CD8-positive, alpha-beta memory T cell (primary cell): ENCODE measurements at places on chromosomes 3 and 15.
A peak's percentile ranks its signal among the peaks of the same experiment; 100 is the strongest.

GRCh38 chr15:29061746-29062145 lies 176.0 kb downstream of the APBA2 start:
- no peak for DNase-seq

GRCh38 chr3:48268381-48268935 lies 27.6 kb downstream of the ZNF589 start:
- DNase-seq: peak; percentile 86

DNA sequence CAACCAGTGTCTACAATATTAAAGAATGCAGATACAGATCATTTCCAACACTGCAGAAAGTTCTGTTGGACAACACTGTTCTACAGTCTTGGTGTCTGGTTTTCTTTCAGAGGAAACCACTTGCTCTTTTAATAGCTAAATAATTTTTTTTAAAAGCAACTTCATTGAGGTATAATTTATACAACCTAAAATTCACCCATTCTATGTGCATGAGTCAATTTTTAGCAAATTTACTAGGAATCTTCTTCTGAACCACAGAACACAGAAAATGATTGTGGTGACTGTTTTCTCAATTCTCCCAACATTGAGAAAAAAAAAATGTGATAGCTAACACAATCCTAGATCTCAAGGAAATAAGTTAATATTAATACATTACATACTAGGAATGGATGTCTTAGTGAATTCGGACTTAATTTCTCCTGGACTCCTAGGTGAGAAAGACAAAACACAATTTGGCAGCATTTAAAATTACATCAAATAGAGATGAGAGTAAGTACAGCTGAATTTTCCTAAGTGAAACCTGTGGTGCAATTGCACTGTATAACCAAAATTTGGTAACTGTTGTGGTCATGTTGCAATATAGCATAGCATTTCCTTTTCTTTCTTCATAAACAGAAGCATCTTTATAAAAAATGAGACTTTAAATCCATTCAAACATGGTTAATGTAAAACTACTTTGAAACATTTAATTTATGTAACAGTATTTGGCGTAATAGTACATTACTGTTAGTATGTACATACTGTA lies 15.3 kb upstream of the PLCL2 start:
- DNase-seq: no peak

DNA sequence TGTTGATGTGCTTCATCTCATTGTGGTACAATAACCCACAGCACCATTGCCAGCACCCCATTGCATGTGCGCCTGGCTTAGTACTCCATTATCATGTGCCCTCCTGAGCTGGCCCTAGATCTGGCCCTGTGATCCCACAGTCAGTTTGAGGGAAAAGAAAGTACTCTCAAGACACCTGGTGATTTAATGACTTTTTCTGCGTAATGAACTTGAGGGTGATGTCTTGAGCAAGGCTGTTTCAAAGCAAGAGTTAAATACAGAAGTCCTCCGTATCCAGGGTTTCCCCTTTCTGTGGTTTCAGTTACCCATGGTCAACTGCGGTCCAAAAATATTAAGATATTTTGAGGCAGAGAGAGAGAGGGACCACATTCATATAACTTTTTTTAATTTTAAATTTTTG lies 16.3 kb downstream of the C3orf20 start:
- no peak for DNase-seq

DNA sequence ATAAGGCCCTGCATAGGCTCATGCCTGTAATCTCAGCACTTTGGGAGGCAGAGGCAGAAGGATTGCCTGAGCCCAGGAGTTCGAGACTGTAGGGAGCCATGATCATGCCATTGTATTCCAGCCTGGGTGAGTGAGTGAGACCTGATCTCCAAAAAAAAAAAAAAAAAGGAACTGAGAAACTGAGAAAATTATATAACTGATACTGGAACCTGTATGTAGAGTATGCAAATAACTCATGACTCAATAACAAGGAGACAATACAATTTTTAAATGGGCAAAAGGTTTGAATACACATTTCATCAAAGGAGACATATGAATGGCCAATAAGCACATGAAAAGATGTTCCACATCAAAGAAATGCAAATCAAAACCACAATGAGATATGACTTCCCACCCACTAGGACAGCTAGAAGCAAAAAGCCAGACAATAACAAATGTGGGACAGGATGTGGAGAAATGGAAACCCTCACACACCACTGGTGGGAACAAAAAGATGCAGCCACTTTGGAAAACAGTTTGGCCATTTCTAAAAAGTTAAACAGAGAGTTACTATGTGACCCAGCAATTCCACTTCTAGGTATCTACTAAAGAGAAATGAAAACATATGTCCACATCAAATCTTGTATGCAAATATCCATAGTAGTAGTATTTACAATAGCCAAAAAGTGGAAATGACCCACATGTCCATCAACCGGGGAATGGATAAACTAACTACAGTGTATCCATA lies 70.7 kb downstream of the IQSEC1 start:
- DNase-seq: no peak

DNA sequence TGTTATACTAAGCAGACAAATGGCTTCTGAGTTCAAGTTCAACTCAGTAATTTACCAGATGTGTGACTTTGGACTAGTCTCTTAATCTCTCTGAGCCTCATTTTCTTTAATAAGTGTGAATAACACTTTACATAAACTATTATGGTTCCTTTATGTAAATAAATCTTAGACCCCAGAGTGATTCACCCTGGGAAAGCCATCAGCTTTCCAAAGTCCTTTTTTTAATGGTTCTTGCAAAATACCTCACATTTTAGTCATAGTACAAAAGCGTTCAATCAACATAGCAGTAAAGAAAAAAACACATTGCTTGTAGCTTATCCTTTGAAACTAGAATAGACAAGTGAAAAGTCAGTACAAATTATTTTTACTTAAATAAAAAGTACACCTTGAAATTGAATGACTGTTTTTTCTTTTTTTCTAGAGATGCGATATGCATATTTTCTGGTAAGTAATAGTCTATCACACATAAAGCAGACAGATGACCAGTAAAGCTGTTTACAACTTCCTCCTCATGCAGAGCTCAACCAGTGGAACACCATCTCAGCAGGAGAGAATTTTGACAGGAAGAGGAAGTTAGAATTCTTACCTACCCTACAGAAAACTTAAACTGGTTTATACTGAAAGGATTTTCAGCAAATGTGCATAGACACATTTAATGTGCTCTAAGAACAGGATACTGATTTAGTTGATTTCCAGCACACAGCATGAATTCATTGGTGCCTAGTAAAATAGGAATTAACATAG lies 123.0 kb upstream of the AGBL1 start:
- DNase-seq: no peak

- peak; percentile 37 for DNase-seq
Measured at GRCh38 chr15:74789171-74789631, 7.3 kb downstream of the CSK start.

GRCh38 chr3:193132964-193133363 lies 108.1 kb upstream of the PLAAT1 start:
- no peak for DNase-seq

GRCh38 chr3:69178082-69178481 lies 55.7 kb upstream of the LMOD3 start:
- no peak for DNase-seq

- DNase-seq: no peak
Measured at GRCh38 chr15:22884344-22884743, 45.9 kb downstream of the NIPA2 start.

- no peak for DNase-seq
Measured at GRCh38 chr3:37494216-37494615, 319.8 kb upstream of the LRRFIP2 start.

- DNase-seq: no peak
Measured at GRCh38 chr15:83445643-83446042, 1.5 kb upstream of the SH3GL3 start.

DNA sequence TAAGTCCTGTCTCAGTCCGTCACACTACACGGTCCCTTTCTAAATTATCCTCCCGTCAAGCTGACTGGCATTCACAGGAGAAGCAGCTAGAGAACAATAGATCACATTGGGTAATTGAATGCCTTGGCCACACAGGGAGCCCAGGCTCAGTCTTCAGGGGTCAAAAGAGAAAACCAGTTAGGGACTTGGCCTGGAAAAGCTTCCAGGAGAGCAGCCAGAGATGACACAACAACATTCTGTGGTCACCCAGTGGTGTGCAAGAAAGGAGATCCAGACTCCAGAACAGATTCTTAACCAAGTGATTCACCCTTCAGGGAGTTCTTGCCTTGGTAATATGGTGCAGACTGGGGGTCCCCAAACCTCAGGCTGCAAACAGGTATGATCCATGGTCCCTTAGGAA lies 15.9 kb downstream of the ARHGAP31 start:
- no peak for DNase-seq

GRCh38 chr3:156602424-156602823 lies 47.5 kb upstream of the SSR3 start:
- no peak for DNase-seq

DNA sequence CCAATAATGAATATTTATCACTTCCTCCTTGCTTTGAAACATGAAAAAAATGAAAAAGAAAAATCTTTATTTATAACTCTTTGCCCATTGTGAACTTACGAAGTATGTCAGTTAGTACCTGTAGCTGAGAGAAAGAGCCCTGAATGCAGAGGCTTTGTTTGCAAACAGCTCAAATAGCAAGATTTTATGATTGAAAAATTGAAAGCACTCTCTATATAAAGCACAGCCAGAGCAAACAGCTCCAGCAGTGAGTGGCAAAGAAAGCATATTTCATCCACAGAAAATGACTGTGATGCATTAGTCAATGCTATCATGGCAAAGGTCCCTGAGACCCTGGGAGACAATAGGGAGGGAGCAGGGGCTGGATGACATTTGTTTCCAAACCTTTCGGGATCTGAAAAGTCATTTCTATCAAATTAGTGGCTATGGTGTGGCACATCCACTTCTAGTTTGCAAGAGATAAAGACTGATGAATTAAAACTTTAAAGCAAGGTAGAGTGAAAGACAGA lies 576.1 kb downstream of the OTOL1 start:
- no peak for DNase-seq

DNA sequence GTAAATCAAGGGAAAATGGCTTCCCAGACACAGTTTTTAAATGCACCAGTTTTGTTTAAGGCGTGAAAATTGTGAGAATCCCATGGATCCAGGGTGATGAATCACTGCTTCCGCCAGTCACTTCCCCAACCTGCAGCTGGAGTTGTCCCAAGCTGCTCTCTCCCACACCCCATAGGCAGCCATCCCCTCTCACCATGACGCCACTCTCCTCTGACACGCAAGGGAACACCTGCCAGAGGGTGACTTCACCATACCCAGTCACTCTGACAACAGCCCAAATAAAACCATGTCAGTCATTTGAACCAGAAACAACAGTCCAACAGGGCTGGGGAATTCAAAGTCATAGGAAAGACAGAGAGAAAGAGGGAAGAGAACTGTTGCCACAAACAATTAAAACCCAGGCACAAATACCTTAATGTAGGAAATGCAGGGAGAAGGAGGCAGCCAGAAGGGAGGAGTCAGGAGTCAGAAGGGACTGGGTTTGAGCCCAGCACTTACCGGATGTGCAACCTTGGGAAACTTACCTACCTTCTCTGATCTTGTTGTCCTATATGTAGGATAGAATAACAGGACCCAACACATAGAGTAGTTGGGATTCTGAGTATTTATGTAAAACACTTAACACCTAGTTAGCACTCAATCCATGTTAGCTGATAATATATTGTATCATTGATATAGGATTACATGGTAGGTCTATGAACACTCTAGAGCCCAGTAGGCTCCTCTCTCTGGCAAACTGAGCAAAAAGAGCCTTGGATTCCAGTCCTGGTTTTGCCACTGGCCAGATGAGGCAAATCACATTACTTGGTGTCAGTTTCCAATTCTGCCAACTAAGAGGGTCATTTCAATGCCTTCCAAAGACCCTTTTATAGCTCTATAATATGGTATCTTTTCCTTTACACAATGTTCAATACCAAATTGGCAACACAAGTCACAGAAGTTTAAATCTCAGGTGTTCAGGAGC lies 326.3 kb upstream of the ICE2 start:
- DNase-seq: no peak

DNA sequence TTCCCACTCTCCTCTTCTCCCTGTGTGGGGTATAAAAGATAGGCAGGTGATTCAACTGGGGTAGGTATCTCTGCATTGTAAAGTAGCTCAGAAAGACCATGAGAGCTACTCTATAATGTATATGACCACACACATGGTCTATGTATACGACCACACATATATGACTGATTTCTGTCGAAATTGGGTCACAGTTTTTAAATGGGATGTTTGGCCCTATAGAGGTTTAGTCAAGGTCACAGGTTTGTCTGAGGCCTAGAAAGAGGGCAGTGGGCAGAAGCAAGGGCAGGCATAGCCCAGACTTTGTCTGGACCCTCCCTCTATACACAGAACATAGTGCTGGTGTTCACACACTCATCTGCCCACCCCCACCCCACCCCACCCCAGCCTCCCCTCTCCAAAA lies 4.4 kb downstream of the LAMP3 start:
- DNase-seq: no peak

GRCh38 chr15:28107904-28108275 lies 8.8 kb upstream of the OCA2 start:
- no peak for DNase-seq

DNA sequence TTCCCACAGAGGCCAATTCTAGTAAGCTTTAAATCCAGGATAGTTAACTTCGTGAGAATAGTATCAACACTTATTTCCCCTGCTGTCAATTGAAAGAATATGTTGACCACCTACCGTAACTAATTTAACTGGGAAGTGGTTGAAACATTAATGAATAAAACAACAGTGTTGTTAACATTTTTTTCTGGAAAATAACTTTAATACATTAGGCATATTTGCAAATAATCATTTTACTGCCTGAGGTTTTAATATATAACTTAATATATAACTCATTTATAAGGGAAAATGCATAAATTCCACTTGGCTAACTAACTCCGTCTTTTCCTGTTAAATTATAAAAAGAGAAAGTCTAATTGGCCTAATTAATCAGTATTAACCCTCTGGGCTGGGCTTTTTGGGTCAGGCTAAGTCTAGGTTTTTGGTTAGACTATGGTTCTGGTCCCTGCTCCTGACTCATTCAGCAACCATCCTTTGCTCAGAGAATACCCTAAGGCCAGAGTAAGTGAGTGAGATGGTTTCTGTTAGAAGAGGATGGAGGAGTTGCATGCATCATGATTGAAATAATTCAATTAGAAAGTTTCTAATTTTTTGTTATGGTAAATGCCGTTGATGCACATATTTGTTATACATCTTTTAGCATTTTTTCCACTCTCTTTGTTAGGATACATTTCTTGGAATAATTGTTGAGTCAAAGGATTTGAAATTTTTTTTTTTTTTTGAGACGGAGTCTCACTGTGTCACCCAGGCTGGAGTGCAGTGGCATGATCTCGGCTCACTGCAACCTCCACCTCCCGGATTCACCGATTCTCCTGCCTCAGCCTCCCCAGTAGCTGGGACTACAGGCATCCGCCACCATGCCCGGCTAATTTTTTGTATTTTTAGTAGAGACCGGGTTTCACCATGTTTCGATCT lies 10.8 kb upstream of the SKIL start:
- no peak for DNase-seq

GRCh38 chr15:40754574-40754882 lies 526 bp downstream of the RMDN3 start:
- no peak for DNase-seq

GRCh38 chr15:36771826-36772225 lies 192.4 kb downstream of the CDIN1 start:
- no peak for DNase-seq
